ENCODE measurements at places on chromosomes 7 and 10.

DNA sequence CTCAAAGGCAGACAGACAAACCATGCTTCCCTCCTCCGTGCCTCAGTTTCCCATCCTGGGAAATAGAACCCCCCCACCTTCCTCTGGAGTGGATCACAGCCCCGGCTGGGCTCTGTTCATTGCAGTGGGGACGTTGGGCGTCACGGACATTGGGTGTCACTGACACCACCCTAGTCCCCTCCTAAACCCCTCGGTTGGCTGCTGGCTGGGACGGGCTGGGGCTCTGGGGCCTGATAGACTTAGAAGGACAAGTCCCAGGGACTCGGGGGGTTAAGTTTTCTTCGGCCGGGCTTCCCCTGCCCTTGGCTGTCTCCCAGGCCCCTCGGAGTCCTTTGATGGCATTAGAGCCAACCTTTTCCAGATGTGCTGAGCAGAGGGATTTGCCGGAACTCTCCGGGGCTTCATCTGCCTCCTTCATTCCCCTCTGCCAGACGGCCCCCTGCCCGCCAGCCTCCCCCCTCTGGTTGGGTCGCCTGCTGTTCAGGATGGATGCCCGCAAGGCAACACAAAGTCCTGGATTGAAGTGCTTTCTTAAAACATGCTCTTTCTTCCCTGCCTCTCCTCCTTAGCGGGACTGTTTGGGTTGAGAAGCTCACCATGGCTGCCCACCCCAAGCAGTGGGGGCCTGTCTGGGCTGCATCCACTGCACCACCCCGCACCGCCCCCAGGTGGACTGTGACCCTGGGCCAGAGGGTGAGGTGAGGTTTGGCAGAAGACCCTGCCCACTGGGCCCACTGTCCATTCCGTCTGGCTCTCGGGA lies 73.0 kb downstream of the COL26A1 start:
- no peak for DNase-seq

- DNase-seq, result no peak
These were observed 150.4 kb downstream of the PARD3 start for GRCh38 chr10:34664706-34665105.

DNA sequence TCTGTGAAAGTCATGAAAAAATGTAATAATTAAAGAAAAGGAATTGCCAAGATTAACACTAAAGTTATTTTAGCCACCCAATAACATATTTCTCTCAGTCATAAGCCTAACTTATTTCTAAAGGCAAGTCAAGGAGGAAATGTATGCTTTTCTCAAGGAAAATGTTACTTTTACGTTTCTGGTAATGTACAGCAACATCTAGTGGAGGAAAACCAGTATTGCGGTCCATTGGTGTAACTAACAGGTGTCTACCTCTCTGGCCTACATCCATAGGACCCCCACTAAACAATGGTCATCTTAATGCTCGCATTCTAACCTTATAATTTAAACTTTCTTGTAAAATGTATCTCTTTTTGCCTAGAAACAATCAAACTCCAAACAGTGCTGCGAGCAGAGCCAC lies 437.5 kb downstream of the KIF20B start:
- DNase-seq, result no peak

GRCh38 chr7:101687791-101688182 lies 58.7 kb upstream of the MYL10 start:
- no peak for DNase-seq

- DNase-seq, result no peak
These were observed 12.0 kb downstream of the DENND10 start for GRCh38 chr10:119115926-119116325.

DNA sequence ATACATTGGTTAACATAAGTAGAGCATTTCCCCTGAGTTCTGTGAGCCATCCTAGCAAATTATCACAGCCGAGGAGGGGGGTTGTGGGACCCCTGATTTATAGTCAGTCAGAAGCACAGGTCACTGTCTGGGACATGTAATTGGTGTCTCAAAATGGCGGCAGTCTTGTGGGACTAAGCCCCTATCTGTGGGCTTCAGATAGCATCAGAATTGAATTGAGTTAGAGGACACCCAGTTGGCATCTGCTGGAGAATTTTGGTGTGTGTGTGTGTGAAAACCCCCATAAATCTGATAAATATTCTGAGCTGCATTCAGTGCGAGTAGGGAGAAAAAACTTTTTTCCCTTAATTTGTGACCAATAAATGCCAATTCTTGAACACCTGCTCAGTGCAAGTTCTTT lies 6.5 kb upstream of the TET1 start:
- no peak for DNase-seq

GRCh38 chr10:122445469-122445868 lies 9.0 kb upstream of the ARMS2 start:
- DNase-seq, result no peak

DNA sequence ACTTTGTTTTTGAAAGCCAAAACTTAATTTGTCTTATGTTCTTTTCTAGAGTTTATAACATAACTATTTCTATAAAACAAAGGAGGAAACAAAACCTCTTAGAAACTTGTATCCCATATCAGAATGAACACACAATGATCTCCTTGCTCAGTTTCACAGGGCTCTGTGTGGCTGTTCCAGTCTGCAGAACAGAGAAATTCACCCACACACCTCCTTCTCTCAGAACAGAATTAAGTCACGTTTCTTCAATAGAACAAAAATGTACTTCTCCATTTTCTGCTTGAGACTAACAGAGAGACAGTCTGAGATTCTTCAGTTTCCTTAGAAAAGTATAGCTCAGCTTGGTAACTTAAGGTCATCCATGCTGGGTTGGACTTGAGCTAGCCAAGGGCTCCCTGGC lies 15.8 kb upstream of the DOCK1 start:
- no peak for DNase-seq

DNA sequence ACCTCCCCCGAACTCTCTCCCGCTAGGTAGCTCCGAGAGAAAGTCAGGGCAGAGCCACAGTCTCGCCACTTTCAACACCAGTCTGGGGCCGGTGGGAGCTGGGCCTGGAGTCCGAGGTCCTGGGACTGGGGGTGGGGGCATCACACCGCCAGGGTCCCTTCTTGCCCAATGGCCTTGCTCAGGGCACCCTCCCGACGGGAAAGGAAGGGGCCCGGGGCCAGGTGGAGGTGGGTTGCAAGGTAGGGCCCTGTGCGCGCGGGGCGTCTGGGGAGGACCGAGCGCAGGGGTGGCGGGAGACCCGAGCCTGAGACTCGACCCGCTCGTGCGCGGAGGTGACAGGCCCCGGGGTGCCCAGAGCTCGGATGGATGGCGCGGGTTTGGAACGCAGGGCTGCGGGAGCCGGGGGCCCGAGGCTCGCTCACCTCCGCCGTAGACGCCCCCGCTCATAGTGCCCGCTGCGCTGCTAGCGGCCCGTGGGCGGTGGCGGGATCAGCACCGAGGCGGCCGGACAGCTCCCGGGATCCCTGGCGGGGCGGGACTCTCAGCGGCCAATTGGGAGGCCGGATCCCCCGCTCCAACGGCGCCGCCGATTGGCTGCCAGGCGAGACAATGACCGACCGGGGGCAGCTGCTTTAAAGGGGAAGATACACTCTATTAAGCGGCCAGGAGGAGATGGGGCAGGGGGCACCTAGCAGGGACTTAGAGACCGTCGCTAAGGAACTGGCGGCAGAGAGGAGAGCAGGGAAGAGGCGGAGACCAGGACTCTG lies at the start of gene ACTL6B:
Gene ACTL6B (minus strand): TSS at position 541 of the 767 bp plus-strand sequence. CDS start 94 bp downstream, at position 447.
- DNase-seq, result peak; percentile 49

GRCh38 chr10:91420868-91421267 lies 10.7 kb downstream of the HECTD2 start:
- DNase-seq, result no peak

DNA sequence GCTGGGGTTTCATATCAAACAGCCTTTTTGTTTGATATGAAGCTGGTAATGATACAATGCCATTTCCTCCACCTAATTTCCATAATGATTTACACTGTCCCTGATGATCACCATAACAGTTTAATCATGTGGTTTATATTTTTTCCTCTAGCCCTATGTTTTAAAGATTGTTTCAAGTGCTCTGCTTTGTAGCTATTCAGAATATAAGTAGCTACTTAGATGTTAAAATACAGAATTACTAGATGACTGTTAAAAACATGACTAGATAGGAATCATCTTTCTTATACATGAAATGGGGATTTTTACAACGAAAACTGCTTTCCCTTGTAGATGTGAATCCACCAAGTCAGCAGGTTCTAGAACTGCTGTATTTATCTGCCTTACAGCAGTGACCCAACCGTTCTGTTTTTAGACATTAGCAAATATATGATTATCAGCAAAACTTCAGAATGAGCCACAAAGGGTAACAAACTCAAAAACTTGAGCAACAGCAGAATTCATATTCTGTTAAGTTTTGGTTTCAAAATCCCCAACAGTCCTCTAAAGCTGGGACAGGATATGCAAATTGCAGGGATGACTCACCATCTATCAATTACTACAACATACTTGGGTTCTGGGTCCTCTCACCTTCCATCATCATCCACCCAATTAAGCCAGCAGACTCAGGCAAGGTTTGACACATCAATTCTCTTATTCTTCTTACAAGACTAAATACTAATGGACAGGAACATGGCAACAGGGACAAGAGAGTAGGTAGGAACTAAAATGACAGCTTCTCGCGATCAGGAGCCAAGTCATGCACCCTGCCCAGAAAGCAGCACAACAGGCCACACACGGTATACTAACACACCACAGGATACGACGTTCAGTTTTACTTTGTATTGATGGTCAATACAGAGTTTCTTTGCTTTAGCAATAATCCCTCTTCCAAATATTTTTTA lies 83.9 kb downstream of the PIP4K2A start:
- DNase-seq, result no peak

DNA sequence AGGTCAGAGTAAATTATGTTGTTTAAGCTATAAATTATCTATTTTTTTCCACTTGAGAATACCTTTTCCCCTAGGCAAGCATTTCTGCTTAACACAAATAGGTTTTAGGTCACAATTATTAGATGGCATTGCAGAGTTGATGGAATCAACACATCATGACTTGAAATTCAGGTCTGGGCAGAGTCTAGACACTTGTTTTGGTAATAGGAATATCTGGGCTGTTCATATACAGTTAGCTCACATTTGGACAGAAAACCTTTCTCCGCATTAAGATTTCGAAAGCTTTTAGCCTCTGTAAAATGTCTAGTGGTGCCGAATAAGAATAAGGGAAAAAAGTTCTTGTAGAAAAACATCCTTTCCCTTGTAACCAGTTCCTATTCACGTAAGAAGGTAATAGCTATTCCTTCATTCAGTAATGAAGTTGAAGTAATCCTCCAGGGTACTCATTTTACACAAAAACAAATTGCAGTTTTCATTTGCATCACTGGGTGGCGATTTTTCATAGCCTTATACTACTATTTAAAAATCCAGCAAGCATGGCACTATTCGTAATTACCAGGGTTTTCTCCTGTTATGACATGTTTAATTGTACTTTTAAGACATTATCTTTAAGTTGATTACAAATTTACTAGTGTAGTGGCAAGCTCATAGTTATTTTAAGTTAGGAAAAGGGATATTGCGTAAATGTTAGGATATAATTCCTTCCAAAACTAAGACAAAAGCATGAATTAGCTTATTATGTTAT lies 37.0 kb downstream of the RPA3 start:
- no peak for DNase-seq

- no peak for DNase-seq
These were observed 9.2 kb downstream of the PFKFB3 start for GRCh38 chr10:6211671-6212635.

GRCh38 chr10:101354328-101355071 lies 535 bp downstream of the BTRC start:
- peak; percentile 11 for DNase-seq

DNA sequence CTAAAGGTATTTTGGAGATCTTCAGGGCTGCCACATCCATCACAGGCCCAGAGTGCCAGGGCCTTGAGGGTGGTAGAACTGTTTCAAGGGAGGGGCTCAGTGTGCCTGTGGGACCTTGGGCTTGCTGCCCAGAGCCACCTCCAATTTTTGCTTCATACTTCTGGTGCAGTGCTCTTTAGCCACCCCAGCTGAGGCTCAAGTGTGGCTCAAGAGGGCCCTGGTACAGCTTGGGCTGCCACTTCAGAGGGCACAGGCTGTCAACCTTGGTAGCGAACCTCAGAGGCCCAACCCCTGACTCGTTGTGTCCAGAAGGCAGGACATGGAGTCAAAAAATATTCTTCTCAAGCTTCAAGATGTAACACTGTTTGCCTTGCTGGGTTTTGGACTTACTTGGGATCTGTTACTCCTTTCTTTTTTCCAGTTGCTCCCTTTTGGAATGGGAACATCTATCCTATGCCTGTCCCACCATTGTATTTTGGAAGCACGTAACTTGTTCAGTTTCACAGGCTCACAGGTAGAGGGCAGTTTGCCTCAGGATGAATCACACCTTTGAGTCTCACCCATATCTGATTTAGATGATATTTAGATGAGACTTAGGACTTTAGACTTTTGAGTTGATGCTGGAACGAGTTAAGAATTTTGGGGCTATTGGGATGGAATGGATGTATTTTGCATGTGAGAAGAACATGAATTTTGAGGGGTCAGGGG lies 224.8 kb downstream of the RPS24 start:
- DNase-seq, result no peak

GRCh38 chr10:127500127-127500526 lies 49.0 kb upstream of the NPS start:
- no peak for DNase-seq

DNA sequence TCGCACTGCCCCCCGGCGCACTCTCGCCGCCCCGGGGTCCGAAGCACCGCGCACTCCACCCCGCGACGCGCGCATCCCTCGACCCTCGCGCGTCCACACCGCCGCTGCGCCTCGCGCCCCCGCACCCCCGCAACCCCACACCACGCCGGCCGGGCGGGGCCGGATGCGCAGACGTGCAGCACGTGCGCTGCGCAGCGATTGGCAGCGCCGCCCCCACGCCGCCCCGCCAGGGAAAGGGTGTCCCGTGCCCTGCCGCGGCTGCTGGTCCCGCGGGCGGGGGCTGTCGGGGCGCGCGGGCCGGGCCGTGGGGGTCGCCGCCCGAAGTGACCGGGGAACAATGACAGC lies 53.7 kb upstream of the KDM7A start:
- DNase-seq, result peak; percentile 79

- no peak for DNase-seq
These were observed 103.1 kb upstream of the INSIG1 start for GRCh38 chr7:155194382-155195140.

GRCh38 chr10:11026773-11027172 lies 9.1 kb downstream of the CELF2 start:
- no peak for DNase-seq

DNA sequence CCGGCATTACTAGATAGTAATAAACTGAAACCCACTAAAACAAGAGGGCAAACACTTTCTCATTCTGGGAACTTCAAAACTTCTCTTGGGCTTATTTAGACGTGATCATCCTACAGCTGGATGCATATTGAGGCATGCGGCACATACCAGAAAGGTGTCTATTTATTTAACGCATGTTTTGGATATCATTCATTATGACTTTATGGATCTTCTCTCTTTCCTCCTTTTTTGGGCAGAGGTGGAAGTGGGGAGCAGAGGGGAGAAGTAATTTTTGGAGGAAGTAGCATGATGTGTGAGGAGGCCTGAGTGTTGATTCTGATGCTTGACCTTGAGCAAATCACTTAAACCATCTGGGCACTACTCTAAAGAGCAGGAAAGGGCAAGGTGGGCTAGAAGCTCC lies 270.6 kb downstream of the TRIL start:
- no peak for DNase-seq

DNA sequence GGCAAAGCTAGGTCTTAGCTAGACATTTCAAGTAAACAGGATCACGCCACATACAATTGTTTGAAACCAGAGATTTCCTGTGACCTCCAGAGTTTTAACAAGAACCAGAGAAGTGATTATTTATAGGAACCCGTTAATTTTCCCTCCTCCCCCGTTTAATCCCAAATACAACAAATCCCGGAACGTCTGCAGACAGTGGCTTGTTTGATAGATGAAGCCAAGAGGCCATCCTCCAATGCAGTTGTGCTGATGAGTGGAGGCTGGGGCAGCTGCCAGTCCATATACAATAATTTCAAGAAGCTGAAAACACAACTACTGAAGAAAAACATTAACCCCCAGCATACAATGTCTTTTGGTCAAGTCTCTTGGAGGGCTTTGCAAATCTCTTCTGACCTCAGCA lies 971.6 kb upstream of the ZNF722 start:
- no peak for DNase-seq
